NCI-H2171 treated with DMSO at 0.1 percent for 48 hours (cell line): ENCODE measurements at places on chromosomes 13 and 19.

DNA sequence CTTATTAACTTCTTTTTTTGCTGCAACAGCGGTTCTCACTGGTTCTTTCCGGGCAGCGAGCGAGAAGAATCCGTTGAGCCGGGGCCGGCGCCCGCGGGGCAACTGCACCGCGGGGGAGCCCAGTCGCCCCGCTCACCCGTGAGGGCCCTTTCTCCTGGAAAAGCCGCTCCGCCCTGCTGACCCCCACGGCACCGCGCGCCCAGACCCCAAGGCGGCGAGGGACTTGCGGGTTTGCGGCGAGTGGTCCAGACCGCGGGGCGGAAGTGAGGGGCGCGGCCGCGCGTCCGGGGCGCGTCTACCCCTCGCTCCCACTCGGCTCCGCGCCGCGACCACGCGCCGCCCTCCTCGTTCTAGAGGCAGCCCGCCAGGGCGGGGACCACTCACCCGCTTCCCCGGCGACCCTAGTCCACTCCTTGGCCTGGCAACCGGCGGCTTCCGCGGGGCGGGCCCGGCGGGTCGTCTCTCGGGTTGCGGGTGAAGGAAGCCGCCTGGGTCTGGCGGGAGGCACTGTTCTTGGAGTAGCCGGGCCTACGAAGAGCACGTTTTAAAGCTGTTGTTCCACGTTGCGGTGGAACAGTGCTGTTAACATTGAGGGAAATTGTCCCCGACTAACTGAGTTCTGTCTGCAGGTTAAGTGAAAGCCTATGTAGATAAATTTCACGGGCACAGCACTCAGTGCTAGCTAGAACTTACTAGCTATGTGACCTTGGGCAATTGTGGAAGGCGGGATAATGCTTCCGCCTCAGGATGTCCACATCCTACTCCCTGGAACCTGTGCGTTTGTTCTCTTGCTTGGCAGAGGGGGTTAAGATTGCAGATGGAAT lies at the start of gene NEK3:
TSS of gene NEK3 (minus strand) at position 439 of the 824 bp plus-strand sequence. CDS start 3,406 bp downstream, outside the sequence.
- DNase-seq = peak; percentile 73

DNA sequence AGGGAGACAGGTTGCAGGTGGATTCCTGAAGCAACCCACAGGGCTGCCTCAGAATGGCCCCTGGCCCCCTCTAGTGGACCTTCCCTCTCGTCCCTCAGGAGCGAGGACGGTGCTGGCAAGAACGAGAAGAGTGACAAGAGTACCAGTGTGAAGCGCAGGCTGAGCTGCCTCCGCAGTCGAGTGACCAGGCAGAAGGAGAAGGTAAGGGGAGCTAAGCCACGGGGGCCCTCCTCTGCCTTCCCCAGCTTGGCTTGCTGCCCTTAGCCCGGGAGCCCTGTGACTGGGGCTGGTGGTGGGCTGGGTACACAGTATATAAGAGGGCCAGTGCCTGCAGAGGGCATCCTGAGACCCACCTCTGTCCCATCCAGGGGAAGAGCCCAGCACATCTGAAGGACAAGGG lies 34.0 kb downstream of the ARHGEF18 start:
- DNase-seq = no peak

DNA sequence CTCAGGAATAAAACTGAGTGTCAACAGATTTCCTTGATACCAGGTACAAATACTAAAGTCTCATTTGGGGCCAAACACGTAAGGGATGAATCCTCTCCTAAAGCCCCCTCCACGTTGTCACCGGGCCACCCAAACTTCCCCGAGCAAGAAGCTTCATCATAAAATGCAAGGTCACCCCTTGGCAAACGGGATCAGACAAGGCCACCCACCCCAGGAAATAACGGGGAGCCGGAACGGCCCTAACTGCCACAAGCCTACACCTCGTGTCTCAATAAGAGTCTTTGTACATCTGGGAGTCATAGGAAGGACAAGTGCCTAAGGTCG lies 717 bp downstream of the EEF2 start:
- DNase-seq = no peak

- no peak for DNase-seq
Measured at GRCh38 chr13:41273831-41274441, 10.6 kb upstream of the MTRF1 start.

GRCh38 chr13:74986609-74987008 lies 495.4 kb downstream of the TBC1D4 start:
- DNase-seq = no peak

DNA sequence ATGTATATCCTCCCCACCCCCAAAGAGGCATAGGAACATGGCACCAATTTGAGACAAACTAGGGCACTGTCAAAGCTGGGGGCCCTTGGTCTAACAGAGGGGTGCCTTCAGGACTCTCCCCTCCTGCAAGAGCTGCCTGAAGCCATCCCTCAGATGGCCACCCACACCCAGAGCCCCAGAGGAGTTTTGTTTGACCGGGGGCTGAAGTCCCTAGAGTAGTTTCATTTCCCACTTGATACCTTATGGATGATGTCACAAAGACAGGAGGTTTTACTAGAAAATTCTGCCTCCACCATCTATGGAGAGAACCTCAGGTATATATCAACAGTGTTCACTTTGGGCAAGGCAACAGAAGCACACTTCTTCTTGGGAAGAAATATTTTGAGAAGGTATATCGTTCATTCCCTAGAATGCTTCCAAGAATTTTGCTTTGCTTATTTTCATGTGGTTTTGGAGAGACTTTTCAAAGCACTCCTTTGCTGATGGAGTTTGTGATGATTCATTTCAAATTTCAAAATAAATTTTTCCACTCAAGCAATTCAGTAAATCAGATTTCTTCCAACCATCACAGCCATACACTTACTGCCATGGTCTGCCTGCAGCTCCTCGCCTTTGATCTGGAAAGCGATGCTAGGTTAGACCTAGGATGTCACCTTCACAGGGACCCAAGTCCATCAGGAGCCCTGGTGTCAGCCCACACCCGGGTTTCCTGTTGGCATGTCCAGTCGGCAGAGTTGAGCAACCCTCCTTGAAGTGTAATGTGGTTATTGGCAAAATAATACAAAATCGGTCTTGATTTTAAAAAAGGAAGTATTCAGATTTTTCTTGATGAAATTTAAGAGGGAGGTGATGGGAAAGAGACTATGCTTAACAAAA lies 207.0 kb downstream of the SHISA2 start:
- no peak for DNase-seq
